GM12878 (cell line): ENCODE measurements at places on chromosomes 3 and 15.

DNA sequence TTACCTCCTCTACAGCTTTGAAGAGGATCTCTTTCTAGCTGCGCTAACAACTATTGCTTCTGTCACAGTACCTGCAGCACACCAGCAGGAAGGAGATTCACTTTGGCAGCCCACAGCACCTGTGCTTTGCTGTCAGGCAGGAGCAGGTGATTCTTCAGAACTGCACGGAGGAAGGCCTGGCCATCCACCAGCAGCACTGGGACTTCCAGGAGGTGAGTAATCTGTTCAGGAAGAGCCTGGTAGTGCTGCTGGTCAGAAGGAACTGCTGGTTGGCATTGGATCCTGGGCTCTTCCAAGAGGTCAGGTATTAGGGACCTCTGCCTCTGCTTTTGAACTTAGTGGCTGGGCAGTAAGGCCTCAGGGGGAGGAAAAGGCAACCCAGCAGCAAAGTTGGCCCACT, 42.2 kb downstream of the DPH3 start:
- DNase-seq: no peak

- no peak for DNase-seq
Observed at GRCh38 chr15:52151353-52151752, 38.8 kb upstream of the BCL2L10 start.

DNA sequence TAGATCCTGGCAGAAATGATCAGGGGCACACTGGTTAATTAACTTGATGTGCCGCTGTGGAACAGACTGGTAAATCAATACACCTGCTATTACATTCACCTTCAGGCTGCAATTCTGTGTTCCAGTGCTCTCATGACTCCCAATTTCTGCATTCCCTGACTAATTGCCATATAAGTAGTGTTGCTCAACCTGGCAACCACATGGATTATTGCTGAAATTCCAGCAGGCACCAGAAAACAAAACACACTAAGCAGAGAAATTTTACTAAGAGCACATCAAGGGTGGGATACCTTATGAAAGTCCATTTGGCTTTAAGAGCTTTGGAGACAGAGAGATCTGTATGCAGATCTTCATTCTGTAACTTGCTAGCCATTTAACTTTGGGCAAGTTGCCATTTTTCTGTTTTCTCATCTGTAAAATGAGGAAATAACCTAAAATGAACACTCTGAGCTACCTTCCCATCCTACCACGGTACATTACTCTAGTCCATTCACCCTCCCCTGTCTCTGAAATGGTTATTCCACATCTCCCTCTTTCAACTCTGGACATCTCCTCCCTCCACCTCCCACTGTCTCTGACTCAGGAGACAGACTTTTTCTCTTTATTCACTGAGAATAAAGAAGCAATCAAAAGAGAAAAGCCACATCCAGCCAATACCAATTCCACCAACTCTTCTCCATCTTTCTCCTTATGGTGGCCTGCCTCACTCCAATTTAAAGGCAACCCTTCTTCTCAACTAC, 54.6 kb downstream of the STAC start:
- no peak for DNase-seq

DNA sequence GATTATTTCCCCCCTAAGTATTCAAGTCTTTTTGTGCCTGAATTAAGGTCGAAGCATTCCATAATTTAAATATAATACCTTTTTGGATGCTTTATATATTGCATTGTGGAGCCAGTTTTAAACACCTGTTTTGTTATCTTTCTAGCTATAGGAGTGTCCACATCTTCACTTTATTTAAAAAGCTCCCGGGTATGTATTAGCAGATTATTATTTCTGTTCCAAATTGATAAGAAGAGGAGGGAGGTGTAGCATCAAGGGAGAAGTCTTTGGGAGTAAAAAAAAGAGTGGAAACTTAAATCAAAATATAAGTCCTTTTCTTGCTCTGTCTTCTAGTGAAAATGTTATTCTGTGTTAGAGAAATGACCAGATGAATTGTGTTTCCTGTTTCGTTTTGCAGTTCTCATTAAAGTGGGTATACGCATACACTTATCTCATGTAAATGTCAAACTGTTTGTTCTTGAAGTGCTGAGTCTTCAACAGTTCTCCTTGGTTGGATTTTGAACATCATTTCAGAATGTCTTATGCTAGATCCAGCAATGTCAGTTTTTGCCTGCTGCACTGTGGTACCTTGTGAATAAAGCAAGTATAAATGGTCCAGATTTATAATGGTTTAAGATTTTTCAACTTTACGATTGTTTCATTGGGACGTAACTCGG, 105.8 kb downstream of the FNDC3B start:
- peak; percentile 60 for DNase-seq

DNA sequence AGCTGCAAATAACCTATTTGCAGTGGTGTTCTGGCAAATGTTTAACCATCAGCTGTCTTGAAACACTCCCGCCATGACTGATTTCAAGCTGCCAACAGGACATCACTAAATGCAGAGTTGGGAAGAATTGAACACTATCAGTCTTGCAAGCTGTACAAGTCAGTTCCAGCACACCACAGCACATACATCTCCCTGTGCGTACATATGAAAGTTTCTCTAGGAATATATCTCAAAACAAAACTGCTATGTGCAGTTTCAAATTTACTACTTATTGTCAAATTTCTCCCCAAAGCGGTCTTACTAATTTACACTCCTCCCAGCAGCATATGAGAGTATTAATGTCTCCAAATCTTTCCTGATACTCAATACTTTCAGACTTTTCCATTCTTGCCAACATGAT, 30.4 kb upstream of the CORO2B start:
- DNase-seq: no peak

GRCh38 chr3:114650808-114651207, 357.0 kb downstream of the TIGIT start:
- no peak for DNase-seq

DNA sequence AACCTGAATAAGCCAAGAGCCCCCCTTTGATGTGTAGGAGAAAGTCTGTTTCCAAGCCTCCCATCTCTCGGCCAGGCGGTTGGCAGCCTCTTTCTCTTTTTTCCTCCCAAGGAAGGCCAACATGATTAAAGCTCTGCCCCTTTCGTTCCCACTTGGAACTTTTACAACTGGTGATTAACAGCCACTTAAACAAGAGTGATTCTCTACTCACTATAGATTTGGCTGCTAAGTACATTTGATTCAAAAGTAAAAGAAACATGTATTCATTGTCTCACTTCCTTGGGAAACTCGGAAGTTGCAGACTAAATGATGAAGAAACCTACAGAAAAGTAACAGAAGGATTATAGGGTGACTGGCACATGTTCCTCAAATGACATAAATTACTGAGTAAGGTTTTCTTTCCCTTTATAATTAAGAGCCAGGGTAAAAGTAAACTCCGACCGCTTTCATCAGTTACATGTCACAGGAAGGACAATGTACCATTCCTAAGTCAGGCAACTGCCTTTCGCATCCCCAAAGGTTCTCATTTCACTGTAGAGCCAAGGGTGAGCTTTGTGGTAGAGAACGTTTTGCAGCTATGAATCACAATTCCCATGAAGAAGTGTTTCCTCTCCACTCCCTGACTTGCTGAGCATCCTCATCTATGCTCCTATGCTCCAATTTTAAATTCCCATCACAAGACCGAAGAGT, 72.7 kb downstream of the MB21D2 start:
- DNase-seq: no peak

DNA sequence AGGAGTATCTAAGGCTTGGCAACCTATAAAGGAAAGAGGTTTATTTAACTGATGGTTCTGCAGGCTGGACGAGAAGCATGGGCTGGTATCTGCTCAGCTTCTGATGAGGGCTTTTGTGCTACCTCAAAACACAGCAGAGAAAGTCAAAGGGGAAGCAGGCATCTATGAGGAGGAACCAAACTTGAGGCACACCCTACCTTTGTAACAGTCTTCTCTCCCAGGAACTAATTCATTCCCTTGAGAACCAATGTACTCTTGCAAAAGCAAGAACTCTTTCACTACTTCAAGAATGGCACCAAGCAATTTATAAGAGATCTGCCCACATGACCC, 109.0 kb downstream of the CGGBP1 start:
- no peak for DNase-seq

- DNase-seq: no peak
Observed at GRCh38 chr15:88624156-88624970, 3.2 kb downstream of the AEN start.

GRCh38 chr3:191330530-191331048, 263 bp upstream of the UTS2B start:
- DNase-seq: no peak

DNA sequence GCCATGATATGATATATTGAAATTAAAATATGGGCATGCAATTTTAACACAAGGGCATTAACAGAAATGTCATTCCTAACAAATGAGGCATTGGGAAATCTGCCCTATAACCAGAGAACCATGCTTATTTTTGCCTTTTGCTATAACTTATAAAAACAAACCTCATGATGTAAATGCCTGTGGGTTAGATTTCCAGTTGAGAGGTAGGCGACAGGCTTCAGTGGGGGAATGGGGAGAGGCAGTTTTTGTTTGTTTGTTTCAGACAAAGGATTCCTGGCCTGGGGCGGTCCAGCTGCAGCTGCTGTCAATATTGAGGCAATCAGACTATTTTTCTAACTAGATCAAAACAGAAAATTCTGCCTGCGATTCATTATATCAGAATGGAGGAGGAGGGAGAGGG, 490.4 kb upstream of the CFAP20DC start:
- no peak for DNase-seq

GRCh38 chr15:63893866-63894661, 60.3 kb upstream of the HERC1 start:
- no peak for DNase-seq

DNA sequence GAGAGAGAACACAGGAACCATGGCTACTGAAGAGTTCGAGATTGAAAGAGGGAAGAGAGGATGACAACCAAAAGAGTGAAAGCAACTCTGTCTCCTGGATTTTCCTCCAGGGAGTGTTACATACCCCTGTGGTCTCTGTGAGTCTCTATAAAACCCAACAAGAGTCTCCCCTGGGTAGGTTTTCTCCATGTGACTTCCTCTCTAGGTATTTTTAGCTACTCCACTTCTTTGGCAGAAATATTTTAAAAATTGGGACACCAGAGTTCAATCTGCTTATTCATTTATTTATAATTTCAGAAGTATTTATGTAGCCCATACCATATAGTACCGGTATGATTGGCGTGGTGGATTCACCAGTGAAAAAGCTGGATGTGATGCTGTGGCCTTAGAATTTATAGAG, 671.7 kb upstream of the NR2F2 start:
- no peak for DNase-seq

DNA sequence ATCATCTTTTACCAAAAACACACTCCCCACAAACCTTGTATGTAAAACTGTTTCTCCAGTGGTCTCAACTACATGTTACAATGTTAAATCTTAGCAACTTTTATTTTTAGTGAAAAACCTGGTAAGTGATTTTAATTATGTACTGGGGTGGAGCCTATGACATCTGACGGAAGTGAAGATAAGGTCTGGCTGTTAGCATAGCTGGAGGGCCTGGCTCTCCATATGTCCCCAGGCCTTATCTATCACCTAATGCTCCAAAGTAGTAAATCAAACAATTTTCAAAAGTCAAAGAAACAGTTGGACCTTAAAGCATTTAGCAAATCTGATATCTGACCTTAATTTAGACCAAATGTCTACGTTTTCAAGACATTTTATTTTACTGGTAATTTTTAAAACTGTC, 173.6 kb upstream of the SMAD3 start:
- no peak for DNase-seq

GRCh38 chr3:99747915-99748314, 69.7 kb upstream of the CMSS1 start:
- DNase-seq: no peak

- DNase-seq: no peak
Observed at GRCh38 chr3:41129731-41130130, 69.6 kb upstream of the CTNNB1 start.

DNA sequence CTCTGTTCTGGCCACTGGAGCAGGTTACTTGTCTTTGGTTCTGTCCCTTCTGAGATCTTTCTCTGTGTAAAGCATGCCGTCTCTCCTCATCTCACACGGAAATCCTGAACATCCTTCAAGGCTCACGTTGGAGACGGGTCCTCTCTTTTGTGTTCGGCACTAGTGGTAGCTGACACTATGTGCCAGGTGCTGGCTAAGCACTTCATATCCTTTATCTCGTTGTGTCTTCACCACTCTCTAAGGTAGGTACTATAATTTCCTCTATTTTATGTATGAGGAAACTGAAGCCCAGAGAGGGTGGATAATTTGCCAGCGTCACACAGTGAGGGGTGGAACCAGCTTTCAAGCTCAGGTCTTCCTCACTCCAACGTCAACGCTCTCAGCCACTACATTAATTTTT, 1.2 kb downstream of the IFT122 start:
- no peak for DNase-seq

GRCh38 chr15:86089422-86089821, 9.8 kb downstream of the AGBL1 start:
- no peak for DNase-seq

GRCh38 chr3:169545606-169546005, 117.9 kb downstream of the MECOM start:
- no peak for DNase-seq

DNA sequence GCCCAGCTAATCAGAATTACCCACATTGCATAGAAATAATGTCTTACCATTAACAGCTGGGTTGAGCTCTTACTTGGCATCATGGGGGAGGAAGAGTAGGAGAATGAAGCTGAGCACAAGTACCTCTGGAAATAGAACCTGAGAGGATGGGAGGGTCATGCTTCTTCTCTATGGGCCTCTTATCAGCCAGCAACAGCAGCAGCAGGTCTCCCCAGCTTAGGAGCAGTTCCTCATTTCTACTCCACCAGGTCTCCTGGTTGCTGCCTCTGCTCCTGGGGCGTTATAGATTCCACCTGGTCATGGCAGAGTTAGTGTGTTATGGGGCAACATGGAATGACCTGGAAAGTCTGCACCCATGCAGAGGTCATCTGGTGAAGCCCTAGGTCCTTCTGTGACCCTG, 3.4 kb downstream of the FSD2 start:
- DNase-seq: no peak
